Sigmoid colon (tissue), 7 donors: ENCODE measurements at places on chromosomes 5 and 9. TPM values are rescaled to one million over a fixed set of nuclear protein-coding genes. Genes with fewer than 3 reads are reported as not detected.

DNA sequence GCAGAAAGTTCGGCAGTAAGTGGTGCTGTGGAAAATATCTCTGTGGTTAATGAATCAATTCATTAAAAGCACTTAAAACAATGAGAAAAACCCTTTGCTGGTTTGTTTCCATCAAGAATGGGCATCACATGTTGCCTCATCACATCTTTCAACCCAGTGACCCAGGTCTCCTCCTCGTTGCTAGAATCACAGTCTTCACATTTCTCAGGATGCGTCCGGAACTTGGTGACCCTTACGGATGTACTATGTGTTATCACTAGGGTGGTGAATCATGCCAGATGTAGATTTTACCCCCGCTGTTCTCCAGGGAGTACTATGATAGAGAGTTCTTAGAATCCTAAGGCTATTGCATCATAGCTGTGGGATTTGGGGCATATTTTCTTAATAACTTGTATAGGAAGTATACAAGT lies 217.9 kb upstream of the KLF4 start:
- no peak for DNase-seq

DNA sequence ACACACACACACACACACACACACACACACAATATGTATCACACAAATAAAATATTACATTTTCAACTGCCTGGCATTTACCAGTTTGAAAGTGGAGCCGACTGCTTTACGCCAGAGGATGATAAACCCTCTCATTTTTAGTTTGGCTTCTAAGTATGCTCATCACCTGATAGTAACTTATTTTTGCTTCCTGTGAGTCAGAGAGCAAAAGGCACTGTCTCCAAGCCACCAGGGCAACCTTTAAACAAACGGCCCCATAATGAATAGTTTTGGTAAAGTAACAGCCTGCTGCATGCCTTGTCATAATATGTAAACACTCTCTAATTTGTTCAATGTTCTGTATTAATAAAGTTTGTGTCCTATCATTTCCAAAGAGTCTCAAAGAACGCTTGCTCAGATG lies 26.9 kb downstream of the KLF4 start:
- DNase-seq: no peak

DNA sequence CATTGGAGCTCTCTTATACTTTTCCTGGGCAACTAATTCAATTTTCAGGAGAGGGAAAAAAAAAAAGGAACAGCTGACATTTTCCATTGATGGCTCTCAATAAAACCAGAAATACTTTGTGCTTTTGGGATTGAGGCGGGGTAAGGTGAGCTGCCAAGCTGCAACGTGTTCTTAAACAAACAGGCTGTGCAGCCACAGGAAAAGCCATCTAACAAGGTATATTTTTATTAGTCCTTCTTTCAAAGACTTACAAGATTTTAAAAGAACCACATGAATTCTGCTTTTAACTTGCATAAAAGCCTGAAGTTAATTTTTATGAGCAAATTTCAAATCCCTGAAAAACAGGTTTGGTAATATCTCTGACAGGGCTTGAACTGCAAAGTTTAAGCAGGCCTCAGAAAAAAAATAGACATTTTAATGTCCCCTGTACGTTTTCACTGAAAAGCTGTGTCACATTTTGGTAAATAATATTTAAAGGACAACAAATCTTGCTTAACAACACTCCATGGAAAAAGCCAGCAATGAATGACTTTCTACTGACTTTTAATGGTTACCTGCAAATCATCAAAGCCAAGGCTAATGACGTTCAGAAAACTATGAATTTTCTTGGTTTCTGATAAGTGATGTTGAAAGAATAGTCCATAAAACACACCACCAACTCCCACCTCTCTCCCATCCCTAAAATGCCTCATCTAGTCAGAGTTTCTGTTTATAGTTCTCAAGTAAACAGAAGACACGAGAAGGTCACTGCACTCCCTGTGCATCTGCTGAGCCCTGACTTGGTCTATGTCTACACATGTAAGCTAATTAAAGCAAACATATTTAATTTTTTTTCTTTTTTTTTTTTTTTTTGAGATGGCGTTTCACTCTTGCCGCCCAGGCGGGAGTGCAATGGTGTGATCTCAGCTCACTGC lies 433.6 kb downstream of the PIK3R1 start:
- DNase-seq: no peak

DNA sequence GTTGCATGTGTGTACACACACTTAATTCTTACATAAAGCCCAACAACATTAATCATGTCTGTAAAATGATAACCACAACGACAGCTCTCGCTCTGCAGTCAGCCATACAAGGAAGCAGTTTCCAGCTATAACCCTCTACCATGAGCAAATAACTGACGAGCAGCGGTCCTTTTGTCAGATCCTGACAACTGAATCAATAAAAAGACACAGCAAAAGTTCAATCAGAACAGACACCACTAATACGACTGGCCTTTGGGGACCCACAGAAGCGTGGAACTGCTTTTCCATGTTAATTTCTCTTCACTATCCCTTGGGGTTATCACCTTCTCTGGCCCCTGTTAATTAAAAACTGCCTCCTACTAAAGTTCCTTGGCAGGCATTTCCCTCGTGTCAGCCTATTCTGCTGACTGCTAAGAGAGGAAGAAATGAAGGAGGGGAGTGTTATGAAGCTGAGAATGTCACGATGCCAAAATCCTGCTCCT lies 722.8 kb upstream of the GRAMD2B start:
- no peak for DNase-seq

GRCh38 chr5:10689391-10690081 lies 71.5 kb downstream of the DAP start:
- DNase-seq: no peak

DNA sequence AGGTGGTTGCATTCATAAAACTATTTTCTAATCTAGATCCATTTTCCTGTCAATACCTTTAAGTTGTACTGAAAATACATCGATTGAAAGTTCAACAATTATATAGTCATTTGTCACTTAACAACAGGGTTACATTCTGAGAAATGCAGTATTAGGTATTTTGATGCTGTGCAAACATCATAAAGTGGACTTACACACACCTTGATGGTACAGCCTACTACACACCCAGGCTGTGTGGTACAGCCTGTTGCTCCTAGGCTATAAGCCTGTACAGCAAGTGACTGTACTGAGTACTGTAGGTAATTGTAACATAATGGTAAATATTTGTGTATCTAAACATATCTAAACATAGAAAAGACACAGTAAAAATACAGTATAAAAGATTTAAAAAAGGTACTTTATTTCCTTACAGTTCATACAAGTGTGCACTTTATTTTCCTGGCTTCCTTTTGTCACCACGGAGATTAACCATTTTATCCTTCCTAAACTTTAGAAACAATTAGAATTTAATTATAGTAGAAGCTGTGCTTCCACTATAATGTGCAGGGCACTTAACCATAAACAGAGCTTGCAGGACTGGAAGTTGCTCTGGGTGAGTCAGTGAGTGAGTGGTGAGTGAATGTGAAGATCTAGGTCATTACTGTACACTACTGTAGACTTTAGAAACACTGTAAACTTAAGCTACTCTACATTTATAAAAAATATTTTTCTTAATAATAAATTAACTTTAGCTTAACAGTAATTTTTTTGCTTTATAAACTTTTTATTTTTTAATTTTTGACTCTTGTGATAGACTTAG lies 42.9 kb upstream of the MEF2C start:
- DNase-seq: no peak

- DNase-seq: peak; percentile 96
These were observed 7.7 kb downstream of the FGFR4 start for GRCh38 chr5:177094224-177095087.

DNA sequence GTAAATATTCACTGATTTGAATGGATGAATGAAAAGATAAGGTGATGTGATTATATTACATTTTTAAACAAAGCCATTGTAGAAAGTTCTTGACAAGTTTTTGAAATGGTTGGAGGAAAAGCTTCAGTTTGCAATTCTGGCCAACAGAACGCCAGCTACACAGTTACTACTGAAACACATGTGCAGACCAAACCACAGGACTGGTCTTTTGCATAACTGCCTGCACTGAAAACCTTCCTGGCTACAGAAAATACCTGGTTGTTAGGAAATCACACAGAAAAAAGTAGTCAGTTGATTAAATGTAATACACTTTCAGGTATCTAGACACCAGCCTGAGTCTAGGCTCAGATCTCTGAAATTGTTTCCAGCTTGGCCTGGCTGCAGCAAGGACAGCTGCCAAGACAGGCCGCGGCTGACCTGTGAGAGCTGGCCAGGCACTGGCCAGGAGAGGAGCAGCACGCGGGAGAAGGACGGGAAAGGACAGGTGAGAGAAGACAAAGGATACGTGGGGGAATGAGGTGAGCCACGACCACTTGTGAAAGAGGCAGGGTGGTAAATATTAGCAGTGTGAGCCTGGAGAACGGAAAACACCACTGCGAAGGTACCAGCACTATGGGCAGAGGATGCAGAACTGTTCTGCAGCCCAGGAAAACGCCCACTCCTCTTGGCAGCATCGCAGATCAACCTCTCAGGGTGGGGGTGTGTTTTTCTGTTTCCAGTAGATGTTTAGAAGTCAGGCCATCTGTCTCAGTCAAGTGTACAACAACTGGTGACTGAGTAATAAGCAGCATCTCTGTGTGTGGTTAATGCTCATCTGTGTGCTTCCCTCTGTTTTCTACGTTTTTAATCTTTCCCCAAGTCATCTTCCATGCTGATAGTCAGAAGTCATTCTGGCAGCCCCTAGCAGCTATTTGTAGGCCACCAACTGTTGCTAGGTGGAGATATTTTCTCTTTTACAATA lies 137.4 kb downstream of the SCAMP1 start:
- DNase-seq: no peak

- DNase-seq: peak; percentile 85
These were observed 179.0 kb downstream of the ROR2 start for GRCh38 chr9:91771027-91771426.

DNA sequence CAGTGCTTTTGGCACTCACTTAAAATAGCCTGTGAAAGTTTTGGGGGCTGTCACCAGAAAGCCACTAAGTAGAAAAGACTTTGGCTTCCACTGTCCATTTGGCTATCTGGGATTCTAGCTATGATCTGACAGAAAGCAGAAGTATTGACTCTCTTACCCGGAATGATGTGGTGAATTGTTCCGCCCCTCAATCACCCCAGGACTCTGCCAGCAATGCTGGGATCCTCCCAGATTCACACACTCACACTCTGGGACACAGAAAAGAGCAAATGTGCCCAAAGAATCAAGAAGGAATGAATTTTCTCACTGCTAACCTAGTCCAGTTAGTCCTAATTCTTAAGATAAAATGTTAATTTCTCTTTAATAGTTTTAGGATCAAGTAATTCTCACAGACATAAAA lies 576.9 kb downstream of the BNC2 start:
- no peak for DNase-seq

HAVCR2 gene
- total RNA-seq: 21.7 TPM

CAVIN4 gene
- total RNA-seq: 0.36 TPM

MRPL22 gene
- 23.2 TPM for total RNA-seq

ANKRD18A gene
- 0.14 TPM for total RNA-seq
